CD4-positive, alpha-beta T cell treated with Interleukin-4 for 4 hours (primary cell): ENCODE measurements at places on chromosomes 16 and 17.

DNA sequence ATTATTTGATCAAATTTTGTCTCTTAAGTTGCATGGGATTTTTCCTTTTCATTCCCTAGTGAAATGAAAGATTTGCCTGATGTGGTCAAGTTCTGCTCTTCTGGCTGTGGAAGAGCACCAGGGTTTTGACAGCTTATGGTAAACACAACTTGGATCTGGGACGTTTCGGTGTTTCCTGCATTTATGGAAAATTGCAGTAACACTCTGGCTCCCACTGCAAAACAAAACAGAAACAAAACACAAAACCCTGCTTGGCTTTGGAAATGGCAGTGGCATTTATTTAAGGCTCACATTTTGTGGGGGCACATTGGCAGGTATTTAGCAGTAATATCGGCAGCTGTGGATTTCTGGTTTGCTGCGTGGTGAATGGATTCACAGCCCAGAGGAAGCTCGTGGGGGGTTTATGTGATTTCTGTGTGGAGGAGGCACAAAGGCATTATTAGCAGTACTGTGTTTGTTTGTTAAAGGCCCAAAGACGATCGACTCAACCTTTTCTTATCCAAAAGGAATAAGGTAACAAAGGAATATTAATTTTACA, 377.8 kb downstream of the SNX29 start:
- no peak for DNase-seq

DNA sequence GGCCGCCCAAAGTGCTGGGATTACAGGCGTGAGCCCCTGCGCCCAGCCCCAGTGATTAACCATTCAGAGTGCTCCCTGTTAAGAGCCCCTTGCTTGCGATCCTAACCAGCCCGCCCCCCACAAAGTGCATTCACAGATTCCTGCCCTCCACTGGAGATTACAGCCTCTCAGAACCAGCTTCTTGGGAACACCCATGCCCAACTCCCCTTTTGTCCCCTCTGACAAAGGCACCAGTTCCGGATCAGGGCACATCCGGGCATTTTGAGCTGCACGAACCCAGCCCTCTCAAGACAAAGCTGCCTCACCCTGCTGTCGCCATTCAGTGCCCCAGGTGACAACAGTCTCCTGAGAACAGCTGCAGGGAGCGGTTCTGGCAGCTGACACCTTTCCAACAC, 848 bp upstream of the KRT19 start:
- no peak for DNase-seq

- DNase-seq = no peak
Measured at GRCh38 chr16:27253526-27253930, 15.0 kb downstream of the NSMCE1 start.

DNA sequence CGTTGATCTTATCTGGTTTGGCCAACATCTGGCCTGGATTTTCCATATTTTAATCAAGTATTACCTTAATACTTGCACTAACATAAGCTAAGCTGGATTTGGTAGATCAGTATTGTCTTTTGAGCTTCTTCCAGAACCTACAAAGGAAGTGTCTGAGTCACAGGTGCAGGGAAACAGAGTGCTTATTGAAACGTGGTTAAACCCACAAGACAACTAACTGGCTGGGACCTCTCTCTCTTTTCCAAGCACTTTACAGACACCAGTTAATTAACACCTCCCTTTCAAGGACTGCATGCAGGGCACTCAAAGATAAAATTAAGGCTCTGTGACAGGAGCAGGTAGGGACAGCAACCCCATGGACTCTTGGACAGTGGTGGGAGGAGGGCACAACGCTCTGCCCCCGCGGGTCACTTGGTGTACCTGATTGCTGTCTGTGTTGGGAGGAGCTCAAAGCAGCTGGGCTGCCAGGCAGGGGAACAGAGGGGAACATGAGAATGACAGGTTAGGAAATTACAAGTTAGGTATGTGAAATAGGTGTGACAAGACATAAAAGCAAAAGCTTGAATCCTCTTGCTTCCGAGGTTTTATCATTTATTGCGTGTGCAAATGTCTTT, 133.7 kb upstream of the MON1B start:
- no peak for DNase-seq

GRCh38 chr17:42183741-42184711, 1.2 kb downstream of the HCRT start:
- peak; percentile 65 for DNase-seq

DNA sequence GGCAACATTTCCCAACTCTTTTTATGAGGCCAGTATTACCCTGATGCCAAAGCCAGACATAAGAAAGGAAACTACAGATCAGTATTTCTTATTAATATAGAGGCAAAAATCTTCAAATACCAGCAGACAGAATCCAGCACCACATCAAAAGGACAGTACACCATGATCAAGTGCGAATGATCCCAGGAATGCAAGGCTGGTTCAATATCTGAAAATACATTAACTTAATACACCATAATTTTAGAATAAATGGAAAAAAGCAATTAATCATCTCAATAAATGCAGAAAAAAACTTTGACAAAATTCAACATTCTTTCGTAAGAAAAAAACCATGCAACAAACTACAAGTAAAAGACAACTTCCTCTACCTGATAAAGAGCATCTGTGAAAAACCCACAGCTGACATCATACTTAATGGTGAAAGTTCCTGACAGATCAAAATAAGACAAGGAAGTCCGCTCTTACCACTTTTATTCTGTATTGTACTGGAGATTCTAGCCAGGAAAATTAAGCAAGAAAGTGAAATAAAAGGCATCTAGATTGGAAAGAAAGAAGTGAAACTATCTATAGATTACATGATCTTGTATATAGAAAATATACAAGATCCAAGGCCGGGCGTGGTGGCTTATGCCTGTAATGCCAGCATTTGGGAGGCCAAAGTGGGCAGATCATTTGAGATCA, 26.4 kb upstream of the MAPK3 start:
- DNase-seq = no peak

- DNase-seq = peak; percentile 8
Measured at GRCh38 chr17:9115214-9116191, 94.2 kb downstream of the NTN1 start.

DNA sequence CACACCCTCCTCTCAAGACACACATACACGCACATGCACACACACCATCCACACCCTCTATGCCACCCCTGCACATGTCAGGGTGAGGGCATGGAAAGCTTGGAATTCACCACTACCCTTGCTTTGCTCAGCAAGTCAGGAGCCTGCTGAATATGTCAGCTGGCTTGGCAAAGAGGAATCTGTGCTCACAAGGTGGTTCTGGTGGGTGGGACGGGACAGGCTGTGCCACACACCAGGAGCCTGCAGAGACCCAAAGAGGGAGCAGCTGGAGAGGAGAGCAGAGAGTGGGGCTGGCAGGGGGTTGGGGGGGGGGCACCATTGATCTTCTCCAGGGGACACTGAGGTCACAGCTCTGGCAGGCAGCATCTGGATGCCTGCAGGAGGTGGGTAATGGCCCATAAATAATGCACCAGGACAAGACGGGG, 48.7 kb upstream of the NDRG4 start:
- DNase-seq = no peak

DNA sequence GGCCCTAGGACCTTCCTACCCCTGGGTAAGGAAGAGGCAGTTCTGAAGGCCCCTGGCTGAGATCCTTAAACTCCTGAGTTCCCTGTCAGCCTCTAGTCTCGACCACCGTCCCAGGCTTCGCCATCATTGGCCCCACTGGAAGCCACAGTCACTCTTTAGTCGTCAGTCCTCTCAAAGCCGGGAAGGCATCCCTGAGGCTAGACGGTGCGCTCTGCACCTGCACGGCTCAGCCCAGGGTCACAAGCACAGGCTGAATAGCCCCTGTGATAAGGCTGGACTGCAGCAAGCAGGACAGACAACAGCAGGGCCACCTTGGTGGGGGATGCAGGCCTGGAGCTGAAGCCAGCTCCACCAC, 3.3 kb upstream of the HEXIM1 start:
- DNase-seq = no peak

DNA sequence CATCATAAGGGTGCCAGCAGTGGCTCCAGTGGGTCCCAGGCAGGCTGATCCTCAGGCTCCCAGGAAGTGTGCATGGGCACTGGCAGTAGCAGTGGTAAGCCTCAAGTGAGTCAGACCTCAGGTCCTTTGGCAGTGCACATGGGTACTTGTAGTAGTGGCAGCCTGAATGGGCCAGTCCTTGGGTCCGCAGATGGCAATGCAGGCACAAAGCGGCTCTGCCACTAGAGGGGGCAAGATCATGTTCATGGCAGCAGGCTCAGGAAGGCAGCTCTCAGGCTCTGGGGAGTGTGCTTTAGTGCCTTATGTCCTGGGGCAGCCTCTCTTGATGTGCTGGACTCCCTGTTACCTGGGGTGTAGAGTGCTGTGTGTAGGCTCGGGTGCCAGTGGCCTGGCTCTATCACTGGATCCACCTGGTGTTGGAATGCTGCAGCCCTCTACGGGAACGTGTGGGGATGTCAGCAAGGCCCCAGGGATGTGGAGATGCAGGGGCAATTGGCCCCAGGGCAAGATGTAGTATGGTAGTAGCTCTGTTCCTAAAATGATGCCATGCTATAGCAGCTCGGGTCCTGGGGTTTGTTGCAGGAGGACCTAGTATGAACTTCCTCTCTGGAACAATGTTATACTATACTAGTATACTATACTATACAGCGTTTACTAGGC, 11.0 kb downstream of the ACSM3 start:
- DNase-seq = peak; percentile 49

DNA sequence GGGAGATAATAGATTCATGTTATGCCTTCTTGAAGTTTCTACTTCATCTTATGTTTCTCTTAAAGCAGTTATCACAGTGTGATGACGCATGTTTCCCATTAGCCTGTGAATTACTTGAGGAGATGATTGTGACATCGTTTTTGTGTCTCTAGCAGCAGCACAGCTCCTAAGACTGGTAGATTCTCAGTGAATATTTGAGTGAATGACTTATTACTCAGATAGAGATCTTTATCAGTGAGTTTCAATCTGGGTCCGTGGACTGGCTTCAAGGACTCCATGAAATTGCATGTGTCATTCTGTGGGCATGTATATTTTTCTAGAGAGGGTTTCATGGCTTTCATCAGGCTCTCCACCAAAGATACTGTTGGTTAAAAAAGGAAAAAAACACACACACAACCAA, 29.9 kb downstream of the YPEL2 start:
- DNase-seq = peak; percentile 73

DNA sequence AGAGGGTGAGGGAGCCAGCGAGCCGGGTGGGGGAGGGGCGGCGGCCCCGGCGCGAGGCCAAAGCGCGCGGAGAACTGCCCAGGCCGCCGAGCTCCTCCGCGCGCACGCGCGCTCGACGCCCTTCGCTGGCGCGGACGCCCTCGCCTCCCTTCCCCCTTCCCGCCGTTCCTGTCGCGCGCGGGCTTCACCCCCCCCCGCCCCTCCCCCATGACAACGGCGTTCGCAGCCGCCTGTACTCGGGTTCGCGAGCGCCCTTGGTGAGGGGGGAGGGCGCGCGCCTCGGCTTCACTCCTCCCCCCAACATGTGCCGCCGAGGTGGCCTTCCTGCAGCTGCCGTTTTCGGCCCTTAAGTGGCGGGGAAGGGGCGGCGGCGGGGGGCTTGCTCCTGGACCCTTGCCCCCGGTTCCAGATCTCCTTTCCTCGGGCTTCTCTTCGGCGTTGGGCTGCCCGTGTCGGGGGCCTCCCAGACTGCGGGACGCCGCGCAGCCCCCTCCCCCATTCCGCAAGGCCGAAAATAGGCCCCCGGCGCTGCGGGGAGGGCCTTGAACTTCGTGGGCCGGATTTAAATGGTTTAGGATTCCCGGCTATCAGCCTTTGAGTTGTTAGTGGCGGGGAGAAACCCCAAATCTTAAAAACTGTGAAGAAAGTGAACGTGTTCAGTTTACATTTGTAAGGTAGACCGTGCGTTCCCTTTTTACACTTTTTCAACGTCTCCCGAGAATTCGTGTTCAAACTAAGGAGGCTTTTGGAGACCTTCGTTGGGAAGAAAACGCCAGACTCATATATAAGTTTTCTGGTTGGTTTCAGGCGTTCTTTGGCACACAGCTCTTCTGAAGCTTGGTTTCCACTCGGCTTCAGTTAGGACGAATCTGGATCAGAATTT, 653 bp downstream of the SRRM2 start:
- DNase-seq = peak; percentile 55

- peak; percentile 36 for DNase-seq
Measured at GRCh38 chr16:85448557-85449190, 164.4 kb upstream of the GSE1 start.

GRCh38 chr16:31421587-31421986, 6.6 kb downstream of the COX6A2 start:
- peak; percentile 62 for DNase-seq

DNA sequence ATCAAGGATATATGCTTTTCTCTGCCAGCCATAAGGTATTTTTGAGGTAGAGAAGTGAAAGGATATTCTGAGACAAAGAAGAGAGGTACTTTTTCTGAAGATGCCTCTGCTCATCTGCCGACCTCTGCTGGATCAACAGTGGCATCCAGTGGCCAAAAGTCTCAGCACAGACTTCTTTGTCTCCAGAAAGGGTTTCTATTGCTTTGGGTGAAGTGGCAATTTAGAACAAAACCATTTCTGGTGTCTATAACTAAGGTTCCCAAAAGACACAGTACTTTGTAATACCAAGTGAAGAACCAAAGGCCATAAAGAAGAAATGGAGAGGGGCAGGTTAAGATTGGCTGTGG, 155.2 kb upstream of the C17orf78 start:
- peak; percentile 30 for DNase-seq

DNA sequence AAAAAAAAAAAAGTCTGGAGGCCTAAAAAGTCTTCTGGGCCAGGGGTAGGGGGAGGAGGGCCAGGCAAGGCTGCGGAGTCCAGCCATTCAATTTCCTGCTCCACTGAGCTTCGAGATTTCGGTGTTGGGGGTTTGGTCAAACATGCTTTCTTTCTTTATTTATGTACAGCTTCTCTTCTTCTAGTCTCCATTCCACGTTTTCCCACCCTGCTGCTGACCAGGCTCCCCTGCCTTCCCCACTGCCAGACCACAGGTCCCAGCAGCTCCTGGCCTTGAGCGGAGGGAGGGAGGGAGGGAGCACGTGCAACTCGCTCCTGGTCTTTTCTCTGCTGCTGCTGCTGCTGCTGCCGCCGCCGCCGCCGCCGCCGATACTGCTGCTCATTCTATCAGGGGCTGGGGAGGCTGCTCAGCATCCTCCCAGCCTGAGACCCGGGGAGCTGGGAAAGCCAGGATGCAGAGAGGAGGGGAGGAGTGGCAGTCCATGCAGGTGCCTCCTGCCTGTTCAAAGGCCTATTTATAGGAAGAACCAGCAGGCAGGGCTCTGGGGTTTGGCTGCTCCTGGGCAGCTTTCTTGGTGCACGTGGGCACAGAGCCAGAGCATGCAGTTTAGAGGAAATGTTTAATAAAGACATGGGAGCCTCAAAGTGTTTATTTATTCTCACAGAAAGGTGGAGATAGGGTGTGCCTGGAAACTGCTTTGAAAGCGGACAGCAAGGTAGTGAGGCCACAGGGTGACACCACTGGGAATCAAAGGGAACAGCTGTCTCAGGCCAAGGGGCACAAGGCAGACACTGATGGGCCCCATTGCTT, 23.4 kb upstream of the ZFHX3 start:
- DNase-seq = no peak

- DNase-seq = no peak
Measured at GRCh38 chr17:59377410-59377809, 46.0 kb downstream of the YPEL2 start.
